Body of pancreas (tissue), 4 donors: ENCODE measurements at places on chromosomes 12 and 14. TPM values are rescaled to one million over a fixed set of nuclear protein-coding genes. Genes with fewer than 3 reads are reported as not detected.
A peak's percentile ranks its signal among the peaks of the same experiment; 100 is the strongest.

The FAM161B gene
- total RNA-seq: 1.6 TPM

GRCh38 chr12:28938581-28939235 is 210.4 kb upstream of the FAR2 start:
- DNase-seq: no peak

DNA sequence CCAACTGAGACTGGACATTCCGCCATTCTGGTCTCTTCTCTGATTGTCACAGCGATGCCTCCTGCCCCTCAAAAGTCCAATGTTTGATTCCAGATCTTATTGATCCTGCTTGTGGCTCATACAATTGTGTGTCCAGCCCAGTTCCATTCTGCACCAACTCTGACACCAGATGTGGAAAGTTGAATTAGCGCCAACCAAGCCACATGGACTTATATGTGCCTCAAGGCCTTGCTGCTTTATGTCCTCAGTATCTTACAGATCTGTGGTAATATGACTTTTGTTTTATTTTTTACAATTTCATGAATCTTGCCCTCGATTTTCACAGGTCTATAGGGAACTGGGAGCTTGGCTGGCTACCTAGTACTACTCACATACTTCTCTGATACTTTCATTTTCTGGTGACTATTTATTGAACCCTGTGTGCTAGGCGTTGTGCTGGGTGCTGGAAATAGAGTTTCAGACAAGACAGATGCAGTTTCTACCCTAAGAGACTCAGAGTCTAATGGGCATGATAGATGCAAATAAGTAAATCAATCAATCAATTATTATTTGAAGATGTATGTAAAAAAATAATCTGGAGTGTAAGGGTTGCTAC is 472.0 kb downstream of the TMTC2 start:
- no peak for DNase-seq

The CLEC2A gene
- total RNA-seq: not detected

GRCh38 chr12:57087010-57087690 is 1.8 kb upstream of the NAB2 start:
- peak; percentile 78 for DNase-seq

The GRIN2B gene
- total RNA-seq: under 0.01 TPM

DNA sequence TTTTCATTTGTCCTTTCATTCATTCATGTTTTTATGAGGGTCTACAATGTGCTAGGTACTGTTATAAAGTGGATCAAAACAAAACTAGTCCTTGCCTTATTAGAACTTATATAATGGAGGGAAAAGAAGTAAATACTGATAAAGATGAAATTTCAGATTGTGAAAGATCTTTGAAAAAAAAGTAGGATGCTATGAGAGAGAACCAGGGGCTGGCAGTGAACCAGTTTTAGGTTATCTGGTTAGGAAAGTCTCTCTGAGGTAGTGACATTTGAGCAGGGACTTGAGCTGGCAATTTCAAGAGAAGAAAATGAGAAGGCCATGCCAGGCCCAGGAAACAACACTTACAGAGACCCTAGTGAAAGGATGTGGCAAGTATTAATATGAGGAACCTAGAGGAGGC is 57.3 kb upstream of the E2F7 start:
- DNase-seq: no peak

- no peak for DNase-seq
These were observed 349 bp upstream of the FAM177A1 start for GRCh38 chr14:35045798-35046047.

DNA sequence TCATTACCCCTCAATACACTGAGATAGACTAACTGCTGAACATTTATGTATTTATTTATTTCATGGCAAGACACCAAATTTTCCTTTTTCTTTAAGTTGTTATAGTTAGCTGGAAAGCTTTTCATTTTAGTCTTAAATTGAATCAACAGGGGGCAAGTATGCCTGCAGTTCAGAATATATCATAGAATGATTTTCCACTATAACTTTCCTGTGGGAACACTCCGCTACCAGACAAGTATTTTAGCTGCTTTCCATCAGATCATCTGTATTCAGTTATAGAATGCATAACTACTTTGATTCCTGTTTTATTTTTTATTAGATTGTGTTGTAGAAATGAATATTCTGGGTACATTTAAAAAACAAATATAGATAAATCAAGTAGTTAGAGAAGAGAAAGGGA is 102.0 kb downstream of the SLC6A15 start:
- no peak for DNase-seq

DNA sequence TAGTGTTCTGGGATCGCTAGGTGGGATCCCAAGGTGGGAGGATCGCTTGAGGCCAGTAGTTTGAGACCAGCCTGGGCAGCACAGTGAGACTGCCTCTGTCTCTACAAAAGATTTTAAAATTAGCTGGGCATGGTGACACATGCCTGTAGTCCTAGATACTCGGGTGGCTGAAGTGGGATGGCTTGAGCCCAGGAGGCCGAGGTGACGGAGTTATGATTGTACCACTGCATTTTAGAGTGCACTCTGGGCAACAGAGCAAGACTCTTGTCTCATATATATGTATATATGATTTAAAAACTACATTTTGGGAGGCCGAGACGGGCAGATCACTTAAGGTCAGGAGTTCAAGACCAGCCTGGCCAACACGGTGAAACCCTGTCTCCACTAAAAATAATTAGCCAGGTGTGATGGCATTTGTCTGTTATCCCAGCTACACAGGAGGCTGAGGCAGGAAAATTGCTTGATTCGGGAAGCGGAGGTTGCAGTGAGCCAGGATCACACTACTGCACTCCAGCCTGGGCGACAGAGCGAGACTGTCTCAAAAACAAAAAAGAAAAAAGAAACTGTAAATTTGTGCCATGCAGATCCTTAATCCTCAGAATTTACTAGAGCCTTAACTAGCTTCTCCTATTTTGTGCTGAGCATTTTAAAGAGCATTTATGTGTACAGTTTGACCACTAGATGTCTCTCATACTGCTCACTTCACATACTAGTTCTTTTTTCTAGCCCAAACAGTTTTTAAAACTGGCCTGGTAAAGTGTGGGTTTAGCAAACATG is 114.8 kb downstream of the MON2 start:
- no peak for DNase-seq

The CFAP54 gene
- 0.52 TPM for total RNA-seq

- DNase-seq: peak; percentile 47
These were observed 2.5 kb downstream of the SCN8A start for GRCh38 chr12:51593539-51593938.

DNA sequence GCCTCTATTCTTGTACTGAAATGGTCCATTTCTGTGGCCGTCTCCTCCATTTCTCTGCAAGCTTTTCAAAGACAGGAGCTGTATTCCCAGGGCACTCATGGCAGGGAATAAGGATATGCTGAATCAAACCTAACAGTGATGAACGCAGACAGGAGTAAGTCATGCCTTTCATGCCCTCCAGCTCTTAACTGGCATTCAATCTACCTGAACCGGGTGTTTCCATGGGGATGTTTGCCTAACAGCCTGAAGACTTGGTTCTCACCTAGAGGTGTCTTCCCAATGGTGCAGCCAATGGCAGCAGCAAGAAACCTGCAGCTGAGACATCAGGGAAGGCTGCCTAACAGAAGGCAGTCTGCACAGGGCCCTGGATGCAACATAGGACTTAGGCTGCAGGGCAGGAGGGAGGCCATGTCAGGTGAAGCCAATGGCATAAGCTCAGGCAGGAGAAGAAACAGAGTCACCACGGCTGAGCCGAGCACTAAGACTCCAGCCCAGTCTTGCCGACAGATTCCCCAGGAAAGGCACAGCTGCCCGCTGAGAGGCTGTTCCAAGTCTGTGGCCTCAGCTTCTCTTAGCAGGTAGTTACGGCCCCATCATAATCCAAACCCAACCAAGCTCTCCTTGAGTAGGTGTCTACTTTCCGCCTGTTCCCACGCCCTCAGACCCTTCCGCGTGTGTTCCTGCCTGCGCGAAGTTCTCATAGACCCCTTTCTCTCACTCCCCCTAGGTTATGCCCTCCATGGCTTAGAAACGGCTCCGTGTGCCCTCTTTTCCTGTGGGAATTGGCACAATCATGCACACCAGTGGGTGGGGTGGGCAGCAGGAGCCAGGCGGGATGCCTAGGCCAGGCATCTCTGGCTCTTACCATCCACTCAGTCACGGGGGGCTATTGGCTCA is 44.1 kb downstream of the VWF start:
- DNase-seq: no peak

The CDCA4 gene
- total RNA-seq: 4.7 TPM

The OTX2 gene
- not detected for total RNA-seq

The HCAR2 gene
- total RNA-seq: not detected

DNA sequence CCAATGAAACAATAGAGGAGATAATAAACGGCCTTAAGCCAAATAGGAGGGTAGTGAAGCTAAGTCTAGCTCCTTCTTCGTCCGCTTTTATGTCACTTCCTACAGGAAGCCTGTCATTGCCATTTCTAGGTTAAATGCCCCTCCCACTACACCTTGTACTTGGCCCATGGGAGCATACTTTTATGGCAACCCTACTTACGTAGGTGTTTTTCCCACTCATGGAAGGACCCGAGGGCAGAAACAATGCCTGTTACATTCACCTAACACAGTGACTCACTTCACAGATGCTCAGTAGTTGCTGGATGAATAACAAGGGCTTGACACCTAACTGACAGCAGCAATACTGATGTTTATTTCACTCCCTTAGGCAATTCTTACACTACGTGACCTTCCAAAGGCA is 44.5 kb downstream of the ALKBH1 start:
- DNase-seq: no peak

DNA sequence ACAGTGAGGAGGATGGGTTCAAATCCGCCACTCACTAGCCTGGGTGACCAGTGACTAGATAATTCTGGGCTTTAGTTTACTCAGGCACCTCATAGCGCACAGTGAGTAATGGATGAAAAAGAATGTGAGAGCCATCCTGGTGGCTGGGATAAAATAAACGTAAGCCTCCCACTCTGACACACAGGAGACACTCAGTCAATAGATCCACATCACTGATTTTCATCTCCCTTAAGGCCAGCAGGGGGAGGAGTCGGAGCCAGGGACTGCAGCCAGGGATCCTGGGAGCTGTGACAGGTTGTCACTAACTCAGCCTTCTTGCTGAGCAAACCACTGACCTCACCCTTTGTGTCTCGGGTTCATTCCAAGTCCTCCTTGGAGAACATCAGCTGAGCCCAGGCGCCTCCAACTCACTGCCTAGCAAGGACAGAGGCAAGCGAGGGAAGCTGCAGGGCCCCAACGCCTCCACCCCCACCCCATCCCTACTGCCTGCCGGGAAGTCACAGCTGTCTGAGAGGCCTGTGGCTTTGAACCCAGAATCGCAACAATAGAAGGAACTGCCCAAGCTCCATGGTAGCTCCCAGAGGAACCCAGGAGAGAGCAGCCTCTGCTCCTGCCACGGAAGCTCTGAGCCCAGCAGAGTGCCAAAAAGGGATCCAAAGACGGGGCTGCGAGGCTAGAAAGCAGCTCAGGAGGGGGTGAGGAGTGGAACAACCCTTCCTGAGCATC is 30.7 kb downstream of the PXN start:
- peak; percentile 92 for DNase-seq

GRCh38 chr14:103281496-103282231 is 52.4 kb upstream of the EIF5 start:
- peak; percentile 45 for DNase-seq

- DNase-seq: no peak
These were observed 92.9 kb downstream of the KCNC2 start for GRCh38 chr12:75116646-75117198.

DNA sequence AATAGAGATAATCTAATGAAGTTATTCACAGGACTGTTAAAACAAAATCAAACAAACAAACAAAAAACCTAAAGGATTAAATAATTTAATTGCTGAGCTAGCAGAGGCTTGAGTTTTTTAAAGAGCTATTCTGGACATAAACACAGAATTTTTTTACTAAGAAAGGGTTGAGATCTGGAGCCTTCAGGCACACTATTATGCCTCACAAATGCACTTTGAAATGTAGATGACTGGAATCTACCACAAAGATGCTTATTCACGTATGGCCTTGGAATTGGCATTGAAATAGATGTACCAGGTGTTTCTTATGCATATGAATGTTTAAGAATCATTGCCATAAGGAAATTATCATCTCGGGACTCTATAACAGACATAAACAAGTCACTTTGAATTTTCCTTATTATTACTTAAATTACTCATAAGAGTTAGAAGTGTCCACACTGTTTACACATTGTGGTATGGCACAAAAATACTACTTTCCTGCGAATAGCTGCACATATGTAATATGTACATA is 21.6 kb downstream of the PUS7L start:
- DNase-seq: no peak

DNA sequence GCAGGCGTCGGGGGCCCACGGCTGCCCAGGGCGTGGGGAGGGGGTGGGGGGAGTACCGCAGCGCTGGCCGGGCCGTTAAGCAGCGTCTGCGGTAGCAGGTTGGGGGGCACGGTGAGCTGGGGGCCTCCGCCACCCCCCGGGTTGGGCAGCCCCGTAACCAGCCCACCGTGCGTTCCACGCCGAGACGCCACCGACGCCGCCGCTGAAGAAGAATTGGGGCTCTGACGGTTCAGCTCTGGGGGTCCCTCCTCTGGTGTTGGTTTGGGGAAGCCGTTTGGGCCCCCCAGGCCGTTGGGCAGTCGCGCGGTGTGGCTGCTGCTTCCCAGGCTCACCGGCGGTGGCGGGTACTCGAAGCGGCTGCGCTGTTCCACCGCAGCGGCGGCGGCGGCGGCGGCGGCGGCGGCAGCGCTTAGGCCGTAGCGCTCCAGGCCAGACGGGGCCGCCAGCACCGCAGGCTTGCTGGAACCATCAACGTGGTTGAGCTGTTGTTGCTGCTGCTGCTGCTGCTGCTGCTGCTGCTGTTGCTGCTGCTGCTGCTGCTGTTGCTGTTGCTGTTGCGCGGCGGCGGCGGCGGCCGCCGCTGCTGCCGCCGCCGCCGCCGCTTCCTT is 1.5 kb downstream of the IRF2BPL start:
- DNase-seq: peak; percentile 65

- DNase-seq: no peak
These were observed 10.3 kb downstream of the TWF1 start for GRCh38 chr12:43795716-43796280.

GRCh38 chr12:5648692-5649359 is 216.9 kb downstream of the NTF3 start:
- DNase-seq: no peak

DNA sequence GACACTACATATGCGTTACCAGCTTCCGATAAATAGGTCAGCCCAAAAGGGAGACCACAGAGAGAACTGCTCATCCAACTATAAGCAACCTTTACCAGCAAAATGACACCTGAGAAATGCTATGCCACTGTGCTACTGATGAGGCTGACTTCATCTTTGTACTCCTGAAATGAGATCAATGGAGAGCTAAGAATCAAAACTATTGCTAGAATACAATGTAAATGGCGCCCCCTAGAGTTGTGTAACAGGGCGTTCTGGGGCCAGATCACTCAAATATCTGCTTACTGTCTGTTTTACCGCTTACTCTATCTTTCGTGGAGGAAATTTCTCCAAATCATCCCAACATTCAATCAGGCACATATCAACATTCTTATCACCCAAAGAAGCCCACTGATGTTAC is 4.6 kb downstream of the ZNF384 start:
- DNase-seq: peak; percentile 31

The TBX5 gene
- total RNA-seq: not detected

The P2RX2 gene
- total RNA-seq: 1.0 TPM

GRCh38 chr14:57049848-57050247 is 218.9 kb downstream of the EXOC5 start:
- no peak for DNase-seq
